ENCODE measurements at places on chromosomes 5 and 9. TPM values are rescaled to one million over a fixed set of nuclear protein-coding genes. Genes with fewer than 3 reads are reported as not detected.

The GABRA6 gene
- not detected for total RNA-seq

The RETREG1 gene
- 0.45 TPM for total RNA-seq

The SV2C gene
- not detected for total RNA-seq

The TRIM14 gene
- total RNA-seq = 1.7 TPM

The PAEP gene
- not detected for total RNA-seq

The NR6A1 gene
- total RNA-seq = 0.45 TPM

The SLC34A3 gene
- total RNA-seq = not detected

The WWC1 gene
- total RNA-seq = 0.38 TPM

The IFNW1 gene
- total RNA-seq = not detected

The ZFP37 gene
- 2.1 TPM for total RNA-seq

The PCDHGA9 gene
- 1.7 TPM for total RNA-seq

The FOXD1 gene
- total RNA-seq = 2.5 TPM

The CERCAM gene
- 73.4 TPM for total RNA-seq

The POLK gene
- total RNA-seq = 20.8 TPM

The PCDHGB2 gene
- 1.6 TPM for total RNA-seq

The FABP6 gene
- not detected for total RNA-seq

The PHF24 gene
- total RNA-seq = under 0.01 TPM

The IL13 gene
- total RNA-seq = not detected

The PCDHA8 gene
- total RNA-seq = under 0.01 TPM

The FOXB2 gene
- total RNA-seq = not detected

The GLE1 gene
- total RNA-seq = 24.5 TPM

The TRMO gene
- total RNA-seq = 12.2 TPM

The NEUROG1 gene
- total RNA-seq = not detected

The PCDHGA3 gene
- total RNA-seq = 0.23 TPM

The TBCA gene
- 64.0 TPM for total RNA-seq

The GNA14 gene
- total RNA-seq = 2.6 TPM

The CCNJL gene
- total RNA-seq = 1.6 TPM

Measured in smooth muscle cell of the coronary artery (primary cell).